ENCODE measurements at places on chromosomes 7 and 10. TPM values are rescaled to one million over a fixed set of nuclear protein-coding genes. Genes with fewer than 3 reads are reported as not detected.
A peak's percentile ranks its signal among the peaks of the same experiment; 100 is the strongest.

- no peak for DNase-seq
Observed at GRCh38 chr10:67836488-67836887, 1.5 kb downstream of the DNAJC12 start.

GRCh38 chr7:83921941-83922607, 272.5 kb downstream of the SEMA3A start:
- DNase-seq = no peak

DNA sequence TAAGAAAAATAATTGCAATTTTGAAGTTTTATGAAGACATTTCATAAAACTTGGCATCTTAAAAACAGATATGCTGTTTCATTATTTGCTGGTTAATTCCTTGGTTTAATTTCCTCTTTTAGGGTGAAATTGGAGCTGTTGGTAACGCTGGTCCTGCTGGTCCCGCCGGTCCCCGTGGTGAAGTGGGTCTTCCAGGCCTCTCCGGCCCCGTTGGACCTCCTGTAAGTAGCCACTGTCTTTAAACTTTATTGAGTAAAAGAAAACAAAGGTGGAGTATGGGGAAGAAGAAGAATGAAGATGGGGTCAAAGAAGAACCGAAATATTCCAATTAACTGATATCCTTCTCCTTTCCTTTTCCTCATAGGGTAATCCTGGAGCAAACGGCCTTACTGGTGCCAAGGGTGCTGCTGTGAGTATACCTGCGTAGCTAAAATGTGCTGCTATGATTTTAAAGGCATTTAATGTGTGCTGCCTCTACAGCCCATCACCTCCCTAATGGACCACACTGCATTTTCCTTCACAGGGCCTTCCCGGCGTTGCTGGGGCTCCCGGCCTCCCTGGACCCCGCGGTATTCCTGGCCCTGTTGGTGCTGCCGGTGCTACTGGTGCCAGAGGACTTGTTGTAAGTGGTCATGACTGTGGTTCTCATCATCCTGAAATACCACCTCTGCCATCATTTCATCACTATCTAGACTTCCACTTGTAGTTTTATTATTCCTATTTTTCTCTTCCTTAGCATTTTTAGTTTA, 14.7 kb downstream of the COL1A2 start:
- DNase-seq = no peak

GRCh38 chr7:55449992-55450535, 84.9 kb downstream of the LANCL2 start:
- no peak for DNase-seq

GRCh38 chr10:125061557-125062226, 98.7 kb downstream of the CTBP2 start:
- DNase-seq = peak; percentile 20

DNA sequence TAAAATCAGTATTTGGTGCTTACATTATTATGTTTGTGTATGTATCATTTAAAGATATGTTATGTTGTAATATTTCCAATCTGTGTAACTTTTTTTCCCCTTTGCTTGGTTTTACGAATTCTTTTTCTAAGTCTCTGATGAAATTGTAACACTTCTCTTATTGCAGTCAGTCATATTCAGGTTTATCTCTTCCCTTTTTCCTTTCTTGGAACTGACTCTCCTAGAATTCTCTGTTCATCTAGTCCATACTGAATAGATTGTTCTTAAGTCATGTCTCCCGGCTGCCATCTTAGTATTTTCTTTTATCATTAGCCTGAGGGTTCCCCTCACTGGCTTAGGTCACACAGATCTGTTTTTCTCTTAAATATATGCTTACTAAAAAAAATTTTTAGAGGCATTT, 44.6 kb downstream of the PHTF2 start:
- no peak for DNase-seq

DNA sequence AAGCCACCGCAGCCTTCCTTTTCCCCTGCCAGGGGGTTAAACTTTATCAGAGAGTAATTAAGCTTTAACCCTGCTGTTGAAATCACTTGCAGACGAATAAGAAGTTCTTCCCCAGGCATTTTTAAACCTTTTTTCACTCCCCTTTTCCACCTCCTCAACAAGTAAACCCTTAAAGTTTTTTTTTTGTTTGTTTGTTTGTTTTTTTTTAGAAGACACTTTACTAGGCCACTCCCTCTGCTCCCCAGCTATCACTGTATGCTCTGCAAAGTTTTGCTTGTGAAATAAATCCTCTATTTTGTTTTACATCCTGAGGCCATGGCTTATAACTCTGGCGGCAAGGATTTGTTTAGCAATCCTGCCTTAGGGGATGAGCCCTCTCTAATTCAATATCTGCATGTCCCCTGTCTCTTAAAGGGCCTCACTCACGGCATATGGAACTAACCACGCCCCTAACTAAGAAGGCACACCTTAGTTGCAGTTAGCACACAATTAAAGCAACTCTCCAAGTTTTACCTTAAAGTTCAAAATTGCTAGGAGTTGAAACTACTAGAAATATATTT, 1354.7 kb upstream of the LRRTM3 start:
- no peak for DNase-seq

- DNase-seq = peak; percentile 42
Observed at GRCh38 chr7:76267107-76267893, 35.2 kb upstream of the HSPB1 start.

GRCh38 chr10:47286591-47287315, 13.2 kb upstream of the GDF10 start:
- no peak for DNase-seq

- DNase-seq = no peak
Observed at GRCh38 chr10:35822316-35822715, 180.2 kb upstream of the FZD8 start.

- no peak for DNase-seq
Observed at GRCh38 chr7:29976673-29977415, 12.8 kb downstream of the SCRN1 start.

DNA sequence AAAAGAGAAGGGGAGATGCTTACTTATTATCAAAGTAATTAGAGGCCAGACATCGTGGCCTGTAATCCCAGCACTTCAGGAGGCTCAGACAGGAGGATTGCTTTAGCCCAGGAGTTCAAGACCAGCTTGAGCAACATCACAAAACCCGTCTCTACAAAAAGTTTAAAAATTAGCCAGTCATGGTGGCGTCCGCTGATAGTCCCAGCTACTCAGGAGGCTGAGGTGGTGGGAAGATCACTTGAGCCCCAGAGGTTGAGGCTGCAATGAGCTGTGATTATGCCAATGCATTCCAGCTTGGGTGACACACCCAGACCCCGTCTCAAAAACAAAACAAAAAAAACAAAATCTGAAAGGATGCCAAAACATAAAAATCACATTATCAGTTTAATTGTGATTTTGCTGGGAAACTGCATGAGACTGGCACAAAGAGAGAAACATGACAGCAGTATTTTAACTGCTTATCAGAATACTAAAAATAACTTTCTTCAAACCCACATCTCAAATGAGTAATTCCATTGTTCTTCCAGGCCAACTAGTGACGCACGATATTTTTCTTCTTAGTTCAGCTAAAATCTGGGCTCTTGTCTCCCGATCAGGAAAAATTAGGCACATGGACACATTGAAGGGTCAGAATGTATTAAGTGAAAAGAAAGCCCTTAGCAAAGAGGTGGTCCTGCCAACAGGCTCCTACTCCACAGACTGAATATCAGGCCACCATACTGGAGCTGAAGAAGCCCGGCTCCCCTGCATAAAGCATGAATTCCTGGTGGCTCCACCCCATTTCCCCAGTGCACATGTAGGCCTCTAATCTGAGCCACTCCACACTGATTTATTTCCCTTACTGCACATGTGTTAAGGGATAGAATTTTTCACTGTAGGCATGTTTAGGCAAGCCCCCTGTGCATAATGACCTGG, 9.6 kb upstream of the CCM2 start:
- no peak for DNase-seq

DNA sequence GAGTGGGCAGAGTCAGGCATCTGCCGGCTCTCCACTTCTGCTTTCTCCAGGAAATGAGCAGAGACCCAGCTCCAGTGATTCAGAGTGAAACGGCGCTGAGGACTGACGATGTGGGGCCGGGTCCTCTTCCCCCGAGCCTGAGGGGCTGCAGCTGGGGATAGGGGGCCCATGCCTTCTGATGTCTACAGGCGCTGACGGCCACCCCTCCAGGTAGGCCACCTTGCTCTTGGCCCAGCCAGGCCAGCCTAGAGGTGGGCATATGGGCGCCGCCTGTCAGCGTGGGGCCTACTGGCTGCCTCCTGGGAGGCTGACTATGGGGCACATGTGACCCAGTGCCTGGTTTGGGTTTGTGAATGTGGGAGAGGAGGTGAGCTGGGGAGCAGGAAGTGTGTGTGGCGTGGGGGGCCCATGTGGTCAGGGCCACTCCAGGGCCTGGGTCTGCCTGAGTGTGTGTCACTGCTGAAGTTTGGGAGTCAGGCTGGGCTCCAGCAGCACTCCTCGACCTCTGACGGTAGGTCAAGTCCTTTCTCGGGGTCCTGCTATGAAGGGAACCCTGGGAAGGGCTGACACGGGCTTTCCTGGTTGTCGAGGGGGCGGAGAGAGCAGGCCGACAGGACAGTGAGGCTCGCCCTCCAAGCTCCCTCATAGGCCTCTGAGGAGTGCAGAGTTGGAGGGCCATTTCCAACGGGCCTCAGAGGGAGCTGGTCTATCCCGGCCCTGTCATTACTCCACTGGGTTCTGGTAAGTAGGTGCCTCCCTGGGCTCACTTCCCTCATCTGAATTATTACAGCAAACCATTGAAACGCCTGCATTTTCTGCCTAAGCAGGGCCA, at the start of gene WDFY4:
Gene WDFY4 (plus strand): TSS at position 82 of the 832 bp plus-strand sequence. CDS start 24,860 bp downstream, outside the sequence.
- DNase-seq = peak; percentile 85

GRCh38 chr7:157694376-157694665, 357.5 kb downstream of the DNAJB6 start:
- no peak for DNase-seq

- DNase-seq = no peak
Observed at GRCh38 chr10:32959006-32959920, 1.2 kb upstream of the ITGB1 start.

- DNase-seq = no peak
Observed at GRCh38 chr10:131569851-131570715, 258.6 kb upstream of the TCERG1L start.

Gene CHN2
- 0.86 TPM for total RNA-seq

Gene FBH1
- 138 TPM for total RNA-seq

Gene EPO
- total RNA-seq = not detected

Gene GTF2IRD2
- 59.1 TPM for total RNA-seq

Gene FKBP6
- not detected for total RNA-seq

Gene STEAP1B
- 8.8 TPM for total RNA-seq

Gene RARRES2
- 0.46 TPM for total RNA-seq

Gene CFAP46
- total RNA-seq = not detected
